Epithelial cell of proximal tubule (primary cell): ENCODE measurements at places on chromosomes 1 and 21. TPM values are rescaled to one million over a fixed set of nuclear protein-coding genes. Genes with fewer than 3 reads are reported as not detected.

The PPIAL4G gene
- total RNA-seq: not detected in 2 replicates

The SLC6A17 gene
- total RNA-seq: 0.35 and 0.43 TPM in 2 replicates

The LRRC53 gene
- not detected in 2 replicates for total RNA-seq

The CFAP45 gene
- total RNA-seq: 0.46 and 0.65 TPM in 2 replicates

The PTGFR gene
- total RNA-seq: 0.14 and 1.3 TPM in 2 replicates
